ENCODE measurements at places on chromosomes 13 and 19. TPM values are rescaled to one million over a fixed set of nuclear protein-coding genes. Genes with fewer than 3 reads are reported as not detected.
A peak's percentile ranks its signal among the peaks of the same experiment; 100 is the strongest.

GNG8 gene
- polyA plus RNA-seq = not detected

TSKS gene
- polyA plus RNA-seq = 0.94 TPM

LRFN3 gene
- 8.6 TPM for polyA plus RNA-seq

HIPK4 gene
- 1.6 TPM for polyA plus RNA-seq

NFIX gene
- polyA plus RNA-seq = 112 TPM

ERICH4 gene
- polyA plus RNA-seq = not detected

MAG gene
- 0.84 TPM for polyA plus RNA-seq

APLP1 gene
- 6.2 TPM for polyA plus RNA-seq

KIR2DL3 gene
- not detected for polyA plus RNA-seq

SPRY2 gene
- 72.4 TPM for polyA plus RNA-seq

ONECUT3 gene
- not detected for polyA plus RNA-seq

TUBA3C gene
- polyA plus RNA-seq = not detected

- DNase-seq = no peak
Observed at GRCh38 chr19:49832556-49832955, 14.5 kb downstream of the MED25 start.

- no peak for DNase-seq
Observed at GRCh38 chr13:29909975-29910674, 59.7 kb upstream of the UBL3 start.

DNA sequence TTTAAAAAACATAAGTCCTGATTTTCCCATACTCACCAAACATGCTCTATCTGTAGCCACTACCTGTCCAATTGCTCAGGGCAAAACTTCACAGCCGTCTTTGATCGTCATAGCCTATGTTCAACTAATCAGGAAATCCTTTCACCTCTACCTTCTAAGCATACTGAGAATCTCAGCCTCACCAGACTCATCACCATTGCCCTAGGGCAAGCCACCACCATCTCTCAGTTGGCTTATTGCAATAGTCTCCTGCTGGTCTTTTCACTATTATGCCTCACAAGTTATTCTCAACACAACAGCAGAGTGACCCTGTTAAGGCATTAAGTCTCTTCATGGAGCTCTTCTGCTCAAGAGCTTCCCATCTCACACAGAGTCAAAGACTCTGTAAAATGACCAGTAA, 260.4 kb upstream of the MAB21L1 start:
- no peak for DNase-seq

DNA sequence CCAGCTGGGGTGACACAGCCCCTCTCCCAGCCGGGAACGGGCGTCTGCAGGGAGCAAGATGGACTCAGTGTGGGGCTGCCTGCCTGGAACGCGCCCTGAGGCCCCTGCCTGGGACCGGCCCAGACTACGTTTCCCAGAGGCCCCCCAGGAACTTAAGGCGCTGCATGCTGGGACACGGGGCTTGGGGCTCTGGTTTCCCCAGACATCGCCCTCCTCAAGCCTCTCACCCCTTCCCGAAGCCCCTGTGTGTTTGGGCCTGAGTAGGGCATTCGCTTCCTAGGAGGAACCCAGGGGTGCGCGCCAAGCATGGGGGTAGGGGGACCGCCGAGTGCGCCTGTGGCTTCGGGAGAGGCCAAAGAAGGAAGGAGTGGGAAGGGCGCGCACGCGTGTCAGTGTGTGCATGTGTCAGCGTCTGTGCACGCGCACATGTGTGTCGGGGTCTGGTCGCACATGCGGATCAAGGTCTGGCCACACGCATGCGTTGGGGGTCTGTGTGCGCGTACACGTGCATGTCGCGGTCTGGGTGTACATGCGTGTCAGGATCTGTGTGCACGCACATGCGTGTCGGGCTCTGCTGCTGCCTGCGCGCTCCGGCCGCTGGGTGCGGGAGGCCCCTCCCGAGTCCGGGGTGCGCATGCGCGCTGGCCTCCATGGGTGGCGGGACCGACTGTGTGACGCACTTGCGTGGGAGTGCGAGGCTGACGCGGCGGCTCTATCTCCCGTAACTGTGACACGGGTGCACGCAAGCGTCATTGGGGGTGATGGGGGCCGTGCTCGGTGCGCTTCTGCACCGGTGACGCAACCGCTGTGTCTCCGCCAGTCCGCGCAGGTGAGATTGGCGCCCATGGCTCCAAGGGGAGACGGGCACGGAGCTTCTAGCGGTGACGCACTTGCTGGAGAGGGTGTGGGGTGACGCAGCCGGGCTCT, 16.2 kb downstream of the ZNF331 start:
- DNase-seq = peak; percentile 89

GRCh38 chr19:15679089-15679488, 6.2 kb downstream of the CYP4F12 start:
- no peak for DNase-seq

GRCh38 chr13:80036845-80037504, 304.0 kb downstream of the SPRY2 start:
- no peak for DNase-seq

- DNase-seq = no peak
Observed at GRCh38 chr19:21233691-21234090, 91.9 kb downstream of the ZNF431 start.

GRCh38 chr13:83498481-83499190, 383.6 kb downstream of the SLITRK1 start:
- no peak for DNase-seq

DNA sequence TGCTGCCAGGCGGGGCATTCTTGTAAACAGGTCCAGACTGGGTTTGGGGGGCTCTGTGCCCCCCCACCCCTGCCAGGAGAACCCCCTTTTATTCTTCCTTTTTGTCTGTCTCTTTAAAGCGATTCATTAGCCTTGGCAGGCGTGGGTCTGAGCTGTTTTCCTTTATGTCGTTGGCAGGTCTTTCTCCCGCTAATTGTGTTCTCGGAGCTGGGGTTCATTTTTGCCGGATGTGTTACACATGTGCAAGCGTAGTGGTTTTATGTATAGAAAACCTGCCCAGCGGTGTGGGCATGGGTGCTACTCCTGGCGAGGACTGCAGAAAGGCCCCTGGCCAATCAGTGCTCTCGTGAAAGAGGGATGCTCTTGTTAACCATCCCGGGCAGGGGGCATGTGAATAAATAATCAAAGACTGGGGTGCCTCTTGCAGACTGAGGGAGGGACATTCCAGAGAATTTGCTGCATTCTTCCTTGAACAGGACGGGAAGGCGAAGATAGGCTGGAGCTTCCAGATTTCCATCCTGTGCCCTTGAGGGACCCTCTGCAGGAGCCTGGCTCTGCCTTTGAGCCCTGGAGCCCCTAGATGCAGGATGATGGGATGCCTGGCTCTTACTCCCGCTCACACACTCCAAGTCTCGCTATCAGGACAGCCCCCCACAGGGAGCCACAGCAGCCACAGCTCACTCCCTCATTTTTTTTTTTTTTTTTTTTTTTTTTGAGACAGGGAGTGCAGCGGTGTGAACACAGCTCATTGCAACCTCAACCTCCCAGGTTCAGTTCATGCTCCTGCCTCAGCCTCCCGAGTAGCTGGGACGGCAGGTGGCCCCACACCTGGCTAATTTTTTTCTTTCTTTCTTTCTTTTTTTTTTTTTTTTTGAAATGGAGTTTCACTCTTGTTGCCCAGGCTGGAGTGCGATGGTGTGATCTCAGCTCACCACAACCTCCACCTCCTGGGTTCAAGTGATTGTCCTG, 14.1 kb downstream of the CARM1 start:
- DNase-seq = no peak

GRCh38 chr19:45440259-45440638, 16.5 kb upstream of the ERCC1 start:
- DNase-seq = no peak

DNA sequence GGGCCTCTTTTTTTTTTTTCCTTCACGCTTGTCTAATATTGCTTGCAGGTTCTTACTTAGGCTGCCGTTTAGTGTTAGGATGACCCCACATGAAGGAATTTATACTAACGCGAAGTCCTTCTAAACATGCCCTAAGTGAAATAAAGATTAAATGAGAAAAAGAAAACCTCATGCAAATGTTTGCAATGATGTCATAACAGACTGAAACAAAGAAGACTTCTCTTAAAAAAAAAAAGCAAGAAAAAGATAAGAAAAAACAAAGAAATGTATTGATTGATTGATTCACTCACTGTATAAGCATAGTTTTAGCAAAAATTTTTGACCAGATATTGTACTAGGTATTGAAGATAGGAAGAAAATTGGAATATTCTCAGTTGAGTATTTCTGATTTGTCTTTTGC, 418.2 kb downstream of the IRS2 start:
- no peak for DNase-seq

- no peak for DNase-seq
Observed at GRCh38 chr19:38848299-38849146, 1.3 kb downstream of the HNRNPL start.

DNA sequence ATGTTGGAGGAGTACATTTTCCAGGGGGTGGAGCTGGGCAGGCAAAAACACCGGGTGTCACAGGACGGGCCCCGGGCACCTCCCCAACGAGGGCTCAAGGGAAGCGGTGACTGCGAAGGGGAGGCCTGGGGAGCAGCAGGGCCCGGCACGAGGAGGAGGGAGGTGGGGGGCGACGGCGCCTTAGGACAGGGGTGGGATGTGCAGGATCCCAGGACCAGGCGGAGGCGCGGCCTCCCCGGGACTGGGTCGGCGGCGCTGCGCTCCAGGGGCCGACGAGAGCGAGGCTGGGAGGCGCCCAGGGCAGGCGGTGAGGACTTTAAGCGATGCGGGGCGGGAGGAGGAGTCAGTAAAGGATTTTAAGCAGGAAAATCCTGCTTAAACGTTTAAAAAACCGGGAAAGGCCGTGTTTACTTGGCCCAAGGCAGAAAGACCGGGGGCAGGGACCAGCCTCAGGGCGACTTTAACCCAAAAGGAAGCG, 427 bp downstream of the ZNF160 start:
- DNase-seq = peak; percentile 23

GRCh38 chr19:30293051-30293785, 79.0 kb upstream of the ZNF536 start:
- no peak for DNase-seq

- no peak for DNase-seq
Observed at GRCh38 chr19:40630571-40631160, 29.5 kb downstream of the LTBP4 start.

- no peak for DNase-seq
Observed at GRCh38 chr19:32750441-32751055, 31.0 kb downstream of the TDRD12 start.

- DNase-seq = no peak
Observed at GRCh38 chr19:1050989-1051788, 11.3 kb downstream of the ABCA7 start.

DNA sequence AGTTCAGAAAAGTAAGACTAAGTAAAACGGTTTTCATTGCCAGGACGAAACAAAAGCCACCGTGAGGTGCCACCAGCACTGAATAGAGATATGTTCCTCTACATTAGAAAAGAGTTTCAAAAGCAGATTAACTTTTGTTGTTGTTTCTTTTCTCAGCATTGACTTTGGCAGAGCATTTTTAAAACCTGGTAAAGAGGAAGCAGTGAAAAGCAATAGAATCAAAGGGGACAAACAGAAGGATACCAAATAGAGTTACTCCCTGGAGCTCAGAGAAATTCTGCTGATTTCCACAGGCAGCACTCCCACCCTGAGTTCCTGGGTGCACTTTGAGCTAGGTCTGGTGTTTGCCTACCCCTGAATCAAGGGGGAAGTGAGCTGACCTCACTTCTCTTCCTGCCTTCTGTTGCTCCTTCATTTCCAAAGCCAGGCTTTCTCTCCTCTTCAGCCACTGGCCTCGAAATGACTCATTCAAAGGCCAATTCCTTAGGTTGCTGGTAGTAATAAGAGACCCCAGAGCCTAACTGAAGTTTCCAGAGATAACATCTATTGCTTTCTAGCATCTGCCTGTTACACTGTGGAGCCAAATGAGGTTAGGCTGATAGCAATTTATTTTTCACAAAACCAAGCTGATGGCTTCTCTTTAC, 11.3 kb upstream of the ERICH6B start:
- DNase-seq = no peak

GRCh38 chr13:33496336-33496735, 210.8 kb upstream of the STARD13 start:
- DNase-seq = no peak

DNA sequence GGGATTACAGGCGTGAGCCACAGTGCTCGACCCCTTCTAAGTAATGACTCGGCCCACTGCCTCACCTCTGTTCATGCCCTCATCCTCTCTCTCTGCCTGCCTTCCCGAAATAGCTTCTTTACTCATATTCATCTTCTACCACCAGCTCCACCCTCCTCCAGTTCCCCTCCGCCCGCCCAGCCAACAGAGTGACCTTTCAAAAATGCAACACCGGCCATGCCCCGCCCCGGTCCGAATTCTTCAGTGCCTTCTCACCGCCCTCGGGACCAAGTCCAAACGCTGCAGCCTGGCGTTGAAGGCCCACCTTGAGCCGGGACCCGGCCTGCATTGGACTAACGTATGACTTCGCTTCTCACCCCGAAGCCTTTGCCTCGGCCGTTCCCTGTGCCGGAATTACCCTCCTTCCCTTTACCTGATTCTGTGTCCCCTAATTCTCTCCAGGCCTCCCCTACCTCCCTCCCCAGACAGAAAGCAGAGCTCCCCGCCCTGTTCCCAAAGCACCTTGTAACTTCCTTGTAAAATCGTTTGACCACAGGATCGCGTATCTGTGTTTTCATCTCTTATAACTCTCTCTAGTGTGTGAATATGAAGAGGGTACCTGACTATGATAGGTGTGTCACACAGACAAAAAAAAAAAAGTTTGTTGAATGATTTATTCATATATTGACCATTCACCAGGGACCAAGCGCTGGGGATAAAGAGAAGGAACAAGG, 8.1 kb upstream of the MUC16 start:
- DNase-seq = no peak

DNA sequence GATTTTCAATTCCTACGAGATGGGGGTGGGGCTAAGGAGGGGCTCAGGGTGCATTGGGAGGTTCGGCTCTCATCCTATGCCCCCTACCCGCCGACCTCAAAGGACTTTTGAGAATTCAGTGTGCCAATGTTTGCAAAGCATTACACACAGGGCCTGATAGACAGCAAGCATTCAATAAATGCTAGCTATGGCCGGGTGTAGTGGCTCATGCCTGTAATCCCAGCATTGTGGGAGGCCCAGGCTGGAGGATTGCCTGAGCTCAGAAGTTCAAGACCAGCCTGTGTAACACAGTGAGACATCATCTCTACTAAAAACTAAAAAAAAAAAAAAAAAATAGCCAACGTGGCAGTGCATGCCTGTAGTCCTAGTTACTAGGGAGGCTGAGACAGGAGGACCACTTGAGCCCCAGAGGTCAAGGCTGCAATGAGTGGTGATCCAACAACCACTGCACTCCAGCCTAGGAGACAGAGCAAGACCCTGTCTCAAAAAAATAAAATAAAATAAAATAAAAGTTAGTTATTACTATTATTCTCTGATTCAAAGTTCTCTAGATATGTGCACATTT, 1.9 kb upstream of the CBLC start:
- no peak for DNase-seq
